Activated CD4-positive, alpha-beta T cell treated with anti-CD3 and anti-CD28 coated beads for 1 hour (primary cell): ENCODE measurements at places on chromosomes 1 and 21.

- no peak for DNase-seq
Observed at GRCh38 chr1:46525253-46525983, 26.0 kb downstream of the KNCN start.

- DNase-seq: no peak
Observed at GRCh38 chr1:59162665-59163064, 134.2 kb upstream of the FGGY start.

DNA sequence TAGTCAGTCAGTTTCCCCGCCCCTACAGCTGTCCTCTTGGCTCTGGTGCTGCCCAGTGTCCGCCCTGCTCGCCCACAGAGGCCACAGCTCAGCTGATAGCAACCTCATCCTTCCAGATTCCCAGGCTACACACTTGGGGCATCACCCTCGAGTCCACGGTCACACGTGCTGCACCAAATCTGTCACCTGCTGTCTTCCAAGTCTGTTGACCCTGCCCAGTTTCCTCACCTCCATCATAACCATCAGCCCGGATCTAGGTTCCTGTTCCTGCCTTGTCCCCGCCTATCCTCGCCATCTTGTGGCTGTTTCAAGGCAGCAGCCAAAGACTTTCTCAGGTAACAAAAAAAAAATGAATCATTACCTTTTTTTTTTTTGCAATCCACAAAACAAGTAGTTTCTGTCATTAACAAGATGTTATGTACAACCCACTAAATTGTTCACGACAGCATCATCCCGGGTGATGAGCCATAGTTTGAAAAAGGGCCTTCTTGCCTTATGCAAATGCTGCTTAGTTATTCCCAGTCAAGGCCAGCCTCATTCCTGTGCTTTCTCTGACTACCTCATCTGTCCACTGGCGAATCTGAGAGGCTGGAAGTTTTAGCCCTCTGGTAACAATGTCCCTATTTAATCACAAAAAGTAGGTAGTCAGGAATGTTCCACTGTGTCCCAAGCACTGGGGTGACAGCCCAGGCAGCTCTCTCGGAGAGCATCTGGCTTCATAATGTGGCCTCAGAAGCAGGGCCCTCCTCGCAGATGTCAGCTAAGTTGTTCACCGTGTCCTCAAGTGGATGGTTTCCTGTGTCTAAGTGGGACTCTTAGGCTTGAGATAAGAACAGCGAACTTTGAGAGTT lies 4.9 kb upstream of the MIIP start:
- no peak for DNase-seq

DNA sequence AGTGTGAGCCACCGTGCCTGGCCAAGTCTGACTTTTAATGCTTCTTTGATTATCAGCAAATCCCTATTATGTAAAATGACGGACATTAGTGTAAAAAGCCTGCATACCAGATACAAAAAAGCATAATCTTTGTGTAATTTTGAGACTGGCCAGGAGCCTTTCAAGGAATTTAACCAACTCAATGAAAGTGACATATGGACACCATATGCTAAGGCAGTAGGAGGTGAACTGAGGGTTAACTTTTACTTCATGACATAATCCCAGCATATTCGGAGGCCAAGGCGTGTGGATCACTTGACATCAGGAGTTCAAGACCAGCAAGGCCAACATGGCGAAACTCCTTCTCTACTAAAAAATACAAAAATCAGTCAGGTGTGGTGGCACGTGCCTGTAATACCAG lies 94.6 kb downstream of the EIF4G3 start:
- no peak for DNase-seq

DNA sequence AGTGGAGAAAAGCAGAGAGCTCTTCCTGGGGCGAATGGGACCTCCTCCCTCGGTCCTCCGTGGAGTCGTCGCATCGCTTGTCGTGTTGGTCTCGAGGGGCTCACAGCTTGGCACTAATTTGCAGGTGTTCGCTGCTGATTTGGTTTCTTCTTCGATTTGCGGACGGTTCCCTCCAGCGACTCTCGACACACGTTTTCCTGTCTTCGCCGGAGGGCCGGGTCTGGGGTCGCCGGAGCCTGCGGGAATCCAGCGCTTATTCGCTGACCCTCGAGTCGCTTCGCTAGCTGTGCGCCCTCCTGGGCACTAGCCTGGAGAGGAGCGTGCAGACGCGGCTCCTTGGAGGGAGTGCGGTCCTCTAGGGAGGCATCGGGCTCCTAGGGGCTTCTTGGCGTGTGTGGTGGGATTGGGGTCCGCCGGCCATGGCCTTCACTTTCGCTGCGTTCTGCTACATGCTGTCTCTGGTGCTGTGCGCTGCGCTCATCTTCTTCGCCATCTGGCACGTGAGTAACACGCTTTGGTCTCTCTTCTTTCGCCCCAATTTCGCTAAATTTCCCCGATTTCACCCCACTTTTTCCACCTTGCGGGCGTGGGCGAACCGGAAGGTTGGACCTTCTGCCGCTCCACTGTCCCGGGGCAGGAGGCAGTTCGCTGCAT lies 766 bp downstream of the CNIH3 start:
- DNase-seq: no peak

GRCh38 chr1:10459184-10459583 lies 9.4 kb downstream of the CORT start:
- no peak for DNase-seq

- no peak for DNase-seq
Observed at GRCh38 chr1:85144351-85144750, 56.5 kb downstream of the SYDE2 start.

- no peak for DNase-seq
Observed at GRCh38 chr21:25733859-25734653, 648 bp downstream of the ATP5PF start.

GRCh38 chr1:232992227-232992626 lies 41.8 kb downstream of the NTPCR start:
- DNase-seq: no peak

DNA sequence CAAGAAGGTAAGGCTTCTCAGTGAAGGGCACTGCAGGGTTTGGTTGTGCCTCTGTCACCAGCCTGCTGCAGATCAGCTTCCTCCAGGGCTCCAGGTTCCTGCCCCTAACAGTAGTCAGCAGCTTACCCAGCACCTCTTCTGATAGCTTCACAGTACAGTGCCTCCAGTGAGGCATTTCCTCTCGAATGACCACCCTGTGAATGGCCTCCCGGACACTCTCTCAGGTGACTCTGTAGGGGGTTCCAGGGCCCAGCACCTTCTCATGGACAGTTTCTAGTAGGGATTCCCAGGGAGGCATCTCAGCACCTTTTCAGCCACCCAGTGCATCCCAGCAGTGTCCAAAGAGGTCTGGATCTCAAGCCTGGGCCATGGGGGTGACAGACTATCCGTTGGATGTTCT lies 28.4 kb downstream of the USP48 start:
- DNase-seq: no peak

- DNase-seq: no peak
Observed at GRCh38 chr1:243882276-243882675, 32.2 kb upstream of the AKT3 start.

GRCh38 chr1:159092036-159092760 lies 15.6 kb upstream of the AIM2 start:
- DNase-seq: no peak

- DNase-seq: no peak
Observed at GRCh38 chr1:221981461-221981860, 239.6 kb upstream of the DUSP10 start.

DNA sequence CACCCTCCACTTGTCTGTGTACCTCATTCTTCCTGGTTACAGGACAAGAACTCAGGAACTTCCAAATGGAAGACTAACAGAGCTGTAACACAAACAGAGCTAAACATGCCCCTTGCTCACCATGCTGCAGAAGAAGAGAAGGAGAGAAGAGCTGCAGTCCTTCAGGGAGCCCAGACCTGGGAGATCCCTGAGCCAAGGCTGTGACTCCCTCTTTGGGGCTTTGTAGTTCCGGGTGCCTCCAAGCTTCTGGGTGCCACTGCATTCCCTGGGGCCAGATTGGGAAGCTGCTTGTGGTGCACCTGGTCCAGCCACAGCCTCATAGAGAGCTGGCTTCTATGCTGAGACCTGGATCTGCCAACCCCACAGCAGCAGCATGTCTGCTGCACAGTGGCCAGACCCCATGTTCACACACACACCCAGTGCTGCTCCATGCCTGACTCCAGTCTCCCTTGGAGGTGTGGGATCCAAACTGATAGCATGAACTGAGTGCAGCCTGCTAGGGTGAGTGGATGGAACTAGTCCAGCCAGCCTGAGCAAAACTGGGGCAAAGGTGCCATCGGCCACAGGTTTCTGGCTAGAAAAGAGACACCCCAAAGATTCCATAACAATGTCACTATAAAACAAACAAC lies 263.0 kb upstream of the NRIP1 start:
- no peak for DNase-seq

DNA sequence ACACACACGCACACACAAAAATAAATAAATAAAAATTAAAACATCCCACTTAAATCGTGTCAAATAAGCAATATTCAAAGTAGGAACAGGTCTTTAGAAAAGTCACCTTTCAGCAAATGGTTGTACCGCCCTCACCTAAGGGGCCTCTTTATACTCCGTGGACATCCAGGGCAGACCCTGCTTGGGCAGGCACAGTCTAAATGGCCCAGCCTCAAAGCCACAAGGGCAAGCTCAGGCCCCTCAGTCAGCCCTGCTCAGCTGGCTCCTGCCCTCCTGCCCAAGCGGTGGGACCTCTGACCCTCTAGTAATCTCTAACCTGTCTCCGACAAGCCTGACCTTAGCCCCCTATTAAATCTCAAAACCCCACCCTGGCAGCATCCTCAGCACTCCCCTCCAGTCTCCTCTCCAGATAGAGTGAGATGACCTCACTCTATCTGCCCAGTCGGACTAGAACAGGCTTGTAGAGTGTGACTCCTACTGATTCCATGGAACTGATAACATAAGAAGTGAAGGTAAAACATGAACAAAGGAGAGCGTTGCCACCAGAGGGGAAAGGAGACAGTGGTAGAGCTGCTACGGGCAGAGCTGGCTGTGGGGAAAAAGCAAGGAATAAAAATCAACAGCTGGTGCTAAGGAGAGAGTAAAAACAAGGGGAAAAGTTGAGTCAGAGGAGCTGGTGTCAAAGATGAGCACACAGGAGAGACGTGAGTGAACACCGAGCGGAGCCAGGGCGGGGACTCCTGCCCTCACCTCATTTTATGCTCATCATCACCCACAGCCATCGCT lies 36.0 kb downstream of the SIPA1L2 start:
- no peak for DNase-seq

- no peak for DNase-seq
Observed at GRCh38 chr1:1939296-1940122, 20.4 kb upstream of the TMEM52 start.

GRCh38 chr1:113245252-113245651 lies 145.1 kb upstream of the MAGI3 start:
- DNase-seq: no peak

GRCh38 chr21:34986561-34987500 lies 62.3 kb downstream of the RUNX1 start:
- peak; percentile 52 for DNase-seq

DNA sequence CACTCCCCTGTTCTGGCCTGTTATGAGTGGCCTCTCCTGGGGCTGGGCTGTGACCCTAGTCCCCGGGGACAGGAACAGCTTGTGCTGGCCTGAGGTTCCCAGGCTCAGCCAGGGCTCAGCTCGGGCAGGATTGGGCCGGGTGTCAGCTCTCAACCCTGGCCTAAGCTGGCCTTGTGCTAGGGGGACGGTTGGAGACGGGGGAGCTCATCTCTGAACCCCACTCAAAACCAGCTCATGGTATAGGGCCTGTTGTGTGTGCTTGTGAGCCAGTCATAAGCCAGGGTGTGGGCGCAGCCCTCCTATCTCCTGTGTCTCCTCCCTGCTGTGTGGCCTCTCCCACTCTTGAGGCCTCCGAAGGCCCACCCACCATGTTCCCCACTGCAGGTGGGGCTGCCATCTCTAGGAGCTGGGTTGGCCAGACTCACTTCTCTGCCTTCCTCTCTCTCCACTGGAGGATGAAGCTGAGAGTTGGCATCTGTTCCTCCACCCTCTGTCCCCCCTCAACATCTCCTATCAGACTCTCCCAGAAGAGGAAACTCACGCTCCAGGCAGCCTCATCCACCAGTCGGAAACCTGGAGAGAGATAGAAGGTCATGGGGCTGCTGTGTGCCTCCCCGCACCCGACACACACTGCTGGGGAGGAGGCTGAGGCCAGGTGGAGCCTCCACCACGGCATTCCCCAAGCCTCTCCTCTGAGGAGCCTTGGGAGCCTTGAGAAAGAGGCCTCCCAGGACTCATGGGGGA lies 1.4 kb downstream of the PEAR1 start:
- no peak for DNase-seq

DNA sequence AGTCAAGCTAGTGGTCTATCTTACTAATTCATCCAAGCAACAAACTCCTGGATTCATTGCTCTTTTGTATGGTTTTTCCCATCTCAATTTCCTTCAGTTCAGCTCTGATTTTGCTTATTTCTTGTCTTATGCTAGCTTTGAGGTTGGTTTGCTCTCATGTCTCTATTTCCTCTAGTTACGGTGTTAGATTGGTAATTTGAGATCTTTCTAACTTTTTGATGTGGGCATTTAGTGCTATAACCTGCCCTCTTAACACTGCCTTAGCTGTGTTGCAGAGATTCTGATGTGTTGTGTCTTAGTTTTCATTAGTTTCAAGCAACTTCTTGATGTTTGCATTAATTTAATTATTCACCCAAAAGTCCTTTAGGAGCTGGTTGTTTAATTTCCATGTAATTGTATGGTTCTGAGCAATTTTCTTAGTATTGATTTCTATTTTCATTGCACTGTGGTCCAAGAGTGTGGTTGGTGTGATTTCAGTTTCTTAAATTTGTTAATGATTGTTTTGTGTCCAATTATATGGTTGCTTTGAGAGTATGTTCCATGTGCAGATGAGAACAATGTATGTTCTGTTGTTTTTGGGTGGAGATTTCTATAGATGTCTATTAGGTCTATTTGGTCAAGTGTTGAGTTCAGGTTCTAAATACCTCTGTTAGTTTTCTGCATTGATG lies 154.6 kb downstream of the PLPPR5 start:
- no peak for DNase-seq

DNA sequence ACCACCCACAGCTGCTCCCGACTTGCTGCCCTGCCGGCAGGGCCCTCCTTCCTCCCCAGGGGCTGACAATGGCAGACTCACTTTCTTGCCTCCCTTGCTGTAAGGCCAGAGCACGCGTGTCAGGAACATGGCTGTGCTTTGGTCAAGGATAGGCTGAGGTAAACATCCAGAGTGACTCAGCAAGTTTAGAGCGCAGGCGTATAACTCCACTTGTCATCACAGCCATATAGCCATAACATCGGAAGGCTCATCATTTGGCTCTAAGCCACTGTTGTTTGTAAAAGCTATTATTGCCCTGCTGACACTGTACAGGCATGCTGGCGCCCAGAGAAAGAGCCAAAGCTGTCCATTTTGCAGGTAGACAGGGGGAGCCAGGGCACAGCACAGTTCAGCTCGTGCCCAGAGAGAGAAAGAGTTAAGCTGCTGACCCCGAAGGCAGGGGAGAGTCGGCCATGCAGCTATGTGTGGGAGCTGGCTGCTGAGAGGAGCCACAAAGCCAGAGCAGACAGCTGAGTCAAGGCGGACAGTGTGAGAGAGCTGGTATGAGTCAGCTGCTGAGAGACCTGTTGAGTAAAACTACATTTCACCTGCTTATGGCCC lies 60.6 kb downstream of the GNG4 start:
- no peak for DNase-seq

- DNase-seq: no peak
Observed at GRCh38 chr1:12405325-12406210, 175.7 kb downstream of the VPS13D start.
